Sigmoid colon (tissue), 7 donors: ENCODE measurements at places on chromosomes 12 and 14.

GRCh38 chr12:112341046-112341825 is 41.0 kb downstream of the HECTD4 start:
- no peak for DNase-seq

GRCh38 chr12:11724888-11725311 is 75.4 kb downstream of the ETV6 start:
- DNase-seq: no peak

DNA sequence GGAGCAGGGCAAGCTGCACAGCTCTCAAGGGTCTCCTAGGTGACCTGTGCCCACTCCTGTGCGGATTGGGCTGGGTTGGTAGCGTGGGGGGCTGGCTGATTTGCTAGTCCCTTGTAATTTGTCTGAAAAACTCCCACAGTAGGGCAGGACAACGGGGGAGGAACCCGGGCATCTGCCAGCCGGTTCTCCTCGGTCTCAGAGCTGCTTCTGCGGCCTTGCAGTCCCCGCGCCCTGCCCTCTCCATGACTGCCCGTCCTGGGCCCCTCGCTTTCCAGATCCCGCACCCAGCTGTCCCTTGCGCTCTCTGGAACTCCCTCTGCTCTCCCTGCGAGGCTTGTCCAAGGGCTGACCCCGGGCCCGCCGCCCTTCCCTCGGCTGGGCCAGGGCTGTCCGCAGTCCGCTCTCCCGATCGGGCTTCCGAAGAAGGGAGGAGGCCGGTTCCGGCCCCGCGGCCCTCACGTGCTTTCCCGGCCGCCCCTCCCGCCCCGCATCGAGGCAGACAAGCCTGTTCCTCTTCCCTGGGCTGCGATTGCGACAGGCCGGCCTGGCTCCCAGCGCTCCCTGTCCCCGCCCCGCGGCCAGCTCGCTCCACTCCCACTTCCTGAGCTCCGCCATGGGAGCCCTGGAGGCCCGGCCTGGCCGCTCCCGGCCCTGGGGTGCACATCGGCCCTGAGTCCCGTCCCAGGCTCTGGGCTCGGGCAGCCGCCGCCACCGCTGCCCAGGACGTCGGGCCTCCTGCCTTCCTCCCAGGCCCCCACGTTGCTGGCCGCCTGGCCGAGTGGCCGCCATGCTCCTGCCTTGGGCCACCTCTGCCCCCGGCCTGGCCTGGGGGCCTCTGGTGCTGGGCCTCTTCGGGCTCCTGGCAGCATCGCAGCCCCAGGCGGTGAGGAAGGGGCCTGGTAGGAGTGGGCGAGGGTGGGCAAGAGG is at the start of gene LTBR:
TSS of gene LTBR (plus strand) at position 591 of the 927 bp plus-strand sequence. CDS start at position 788, 197 bp downstream.
- DNase-seq: peak; percentile 99

DNA sequence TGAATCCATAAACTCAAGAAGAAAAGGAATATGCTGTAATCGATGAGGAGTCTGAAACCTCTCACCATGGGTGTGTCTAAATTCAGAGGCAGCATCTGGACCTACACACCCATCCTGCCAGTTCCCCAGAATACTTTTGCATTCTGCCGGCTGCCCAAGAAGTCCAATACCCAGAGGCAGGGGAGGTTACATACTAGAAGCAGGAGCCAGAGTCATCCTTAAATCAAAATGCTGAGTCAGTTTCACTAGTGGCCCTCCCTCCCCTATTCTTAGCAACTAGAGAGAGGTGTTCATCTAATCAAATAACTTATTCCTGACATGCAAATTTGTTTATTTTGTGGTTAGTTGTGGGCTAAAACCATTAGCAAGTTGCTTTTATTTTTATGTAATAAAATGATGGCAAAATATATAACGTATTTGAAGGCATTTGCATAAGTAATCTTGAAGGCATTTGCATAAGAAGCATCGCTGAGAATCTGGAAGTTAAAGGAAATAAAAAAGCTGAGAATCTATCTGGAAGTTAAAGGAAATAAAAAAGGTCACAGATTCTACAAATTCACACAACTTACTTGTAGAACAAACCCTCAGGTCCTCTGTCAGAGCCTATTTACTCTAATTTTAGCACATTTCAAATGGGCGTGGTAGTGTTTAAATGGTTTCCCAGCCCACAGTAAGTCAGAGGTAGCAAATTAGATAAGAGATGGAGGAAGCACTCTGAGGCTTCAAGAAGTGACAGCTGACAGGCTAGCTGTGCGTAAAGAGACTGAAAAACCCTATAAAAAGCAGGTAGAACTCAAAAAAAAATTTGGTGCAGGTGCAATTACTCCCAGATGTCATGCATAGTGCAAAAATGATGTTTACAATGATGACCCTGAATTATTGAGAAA is 7.8 kb downstream of the BHLHE41 start:
- DNase-seq: no peak

- DNase-seq: no peak
Measured at GRCh38 chr12:12870465-12870864, 20.9 kb upstream of the GPRC5A start.

DNA sequence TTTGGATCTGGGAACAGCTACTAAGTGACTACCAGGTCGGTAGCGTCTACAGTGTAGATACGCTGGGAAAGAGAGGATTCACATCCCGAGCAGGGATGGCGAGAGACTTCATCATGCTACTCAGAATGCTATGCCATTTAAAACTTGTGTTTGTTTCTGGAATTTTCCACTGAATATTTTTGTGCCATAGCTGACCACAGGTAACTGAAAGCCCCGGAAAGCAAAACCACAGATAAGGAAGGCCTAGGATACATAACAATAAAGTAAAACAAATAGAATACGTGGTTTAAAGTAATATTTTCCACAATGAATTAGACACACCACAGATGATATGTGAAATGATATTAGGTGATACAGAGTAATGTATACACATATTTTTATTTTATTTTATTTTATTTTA is 7.9 kb upstream of the HCAR1 start:
- DNase-seq: no peak

DNA sequence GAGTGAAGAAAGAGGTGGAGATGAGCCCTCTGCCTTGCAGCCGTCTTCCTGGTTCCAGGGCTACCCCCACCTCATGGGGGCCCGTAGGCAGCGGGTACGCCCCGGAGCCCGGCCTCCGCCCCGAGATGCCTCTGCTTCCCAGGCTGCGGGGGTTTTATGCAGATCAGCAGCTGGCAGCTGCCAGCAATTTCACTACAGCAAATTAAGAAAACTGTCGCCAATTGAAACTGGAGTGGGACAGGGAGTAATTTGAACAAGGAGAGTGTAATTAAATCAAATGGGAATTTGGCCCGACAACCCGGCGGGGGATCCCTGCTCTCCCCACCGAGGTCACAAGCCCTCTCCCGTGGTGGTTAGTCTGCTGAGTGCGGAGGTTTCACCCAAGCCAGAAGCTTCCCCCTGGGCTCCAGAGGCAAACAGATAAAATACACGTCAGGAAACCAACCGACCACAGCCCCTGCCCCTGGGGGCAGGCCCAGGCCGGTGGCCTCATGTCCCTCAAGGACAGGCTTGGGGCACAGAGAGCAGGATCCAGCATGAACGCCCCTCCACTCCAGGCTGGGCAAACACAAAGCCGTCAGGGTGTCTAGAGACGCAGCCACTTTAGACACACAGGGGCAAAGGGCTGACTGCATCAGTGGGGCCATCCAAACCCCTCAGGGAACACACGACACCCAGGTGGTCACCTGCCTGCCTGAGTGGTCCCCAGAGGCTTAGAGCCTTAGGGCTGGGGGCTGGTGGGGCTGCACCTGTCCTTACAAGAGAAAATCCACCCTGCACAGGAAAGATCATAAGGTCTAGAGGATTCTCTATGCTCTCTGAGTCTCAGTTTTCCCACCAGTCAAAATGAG is 53.8 kb downstream of the TESC start:
- no peak for DNase-seq

GRCh38 chr12:13278249-13278787 is 81.8 kb downstream of the EMP1 start:
- DNase-seq: peak; percentile 85

DNA sequence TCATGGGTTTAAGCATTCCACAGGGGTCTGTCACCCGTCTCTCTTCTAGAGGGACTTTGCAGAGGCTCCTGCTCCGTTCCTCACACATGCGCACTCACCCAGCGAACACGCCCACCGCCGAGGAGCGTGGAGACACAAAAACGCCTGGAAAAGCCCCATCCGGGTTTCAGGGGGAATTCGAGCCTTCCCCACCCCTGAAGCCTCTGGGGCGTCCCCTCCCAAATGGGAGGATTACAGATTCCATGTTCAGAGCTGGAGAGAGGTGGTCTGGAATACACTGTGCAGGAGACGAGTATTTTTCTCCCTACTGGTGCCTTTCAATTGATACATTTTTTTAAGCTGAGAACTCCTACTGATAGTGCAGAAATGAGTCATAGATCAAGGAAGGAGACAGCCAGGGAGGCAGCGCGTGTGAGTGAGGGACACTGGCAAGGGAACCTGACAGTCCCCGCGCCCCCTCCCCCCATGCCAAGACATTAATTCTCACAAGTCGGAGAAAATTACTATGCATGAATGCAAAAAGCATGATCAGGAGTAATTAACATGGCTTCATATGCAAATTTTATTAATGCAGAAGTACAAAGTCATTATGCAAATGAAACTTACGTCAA is 36.9 kb downstream of the BCL11B start:
- no peak for DNase-seq
